ENCODE measurements at places on chromosomes 6 and 20.

- no peak for DNase-seq
Observed at GRCh38 chr6:56245903-56246351, 1.5 kb downstream of the COL21A1 start.

- DNase-seq: no peak
Observed at GRCh38 chr20:37389844-37390275, 43.9 kb downstream of the SRC start.

- DNase-seq: no peak
Observed at GRCh38 chr6:142416179-142416578, 114.4 kb downstream of the ADGRG6 start.

DNA sequence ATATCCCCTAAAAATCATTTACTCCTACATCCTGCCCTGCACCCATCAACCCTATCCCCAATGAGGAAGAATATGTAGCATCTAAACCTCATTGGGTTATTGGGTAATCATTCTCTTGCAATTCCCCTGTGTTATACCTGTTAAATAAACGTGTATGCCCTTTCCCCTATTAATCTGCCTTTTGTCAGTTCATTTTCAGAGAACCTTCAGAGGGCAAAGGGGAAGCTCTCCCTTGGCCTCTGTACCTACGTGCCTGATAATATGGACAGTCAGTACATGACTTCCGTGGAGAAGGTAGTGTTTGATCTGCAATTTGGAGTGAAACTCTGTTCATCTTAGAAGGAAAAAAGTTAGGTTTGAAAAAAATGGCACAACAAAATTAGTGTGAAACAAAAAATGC lies 173.5 kb upstream of the RUNX2 start:
- DNase-seq: no peak

DNA sequence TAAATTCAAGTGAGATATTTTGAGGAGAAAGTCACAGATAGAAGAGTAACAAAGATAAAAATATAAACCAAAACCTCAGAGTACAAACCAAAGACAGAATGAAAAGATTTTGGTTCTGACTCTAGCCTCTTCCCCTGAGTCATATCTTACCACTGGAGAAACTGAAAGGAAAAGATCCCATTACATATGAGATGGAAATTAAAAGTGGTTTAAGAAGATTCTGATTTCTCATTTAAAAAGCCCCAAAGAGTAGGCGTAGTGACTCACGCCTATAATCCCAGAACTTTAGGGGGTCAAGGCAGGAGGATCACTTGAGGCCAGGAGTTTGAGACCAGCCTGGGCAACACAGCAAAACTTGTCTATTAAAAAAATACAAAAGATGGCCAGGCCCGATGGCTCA lies 30.6 kb downstream of the SPINT4 start:
- no peak for DNase-seq

- no peak for DNase-seq
Observed at GRCh38 chr20:22836877-22837276, 198.2 kb upstream of the SSTR4 start.
